Mesenchymal stem cell (in vitro differentiated cells and primary cell): ENCODE measurements at places on chromosomes 2 and 18.

GRCh38 chr2:219252900-219253752 is at the start of gene TUBA4B:
Gene TUBA4B, plus strand, starts transcription at chr2:219253243. Its CDS starts 165 bp downstream, at chr2:219253408.
- DNase-seq, result peak; percentile 32

- no peak for DNase-seq
Observed at GRCh38 chr2:157508676-157509075, 64.8 kb upstream of the CYTIP start.

DNA sequence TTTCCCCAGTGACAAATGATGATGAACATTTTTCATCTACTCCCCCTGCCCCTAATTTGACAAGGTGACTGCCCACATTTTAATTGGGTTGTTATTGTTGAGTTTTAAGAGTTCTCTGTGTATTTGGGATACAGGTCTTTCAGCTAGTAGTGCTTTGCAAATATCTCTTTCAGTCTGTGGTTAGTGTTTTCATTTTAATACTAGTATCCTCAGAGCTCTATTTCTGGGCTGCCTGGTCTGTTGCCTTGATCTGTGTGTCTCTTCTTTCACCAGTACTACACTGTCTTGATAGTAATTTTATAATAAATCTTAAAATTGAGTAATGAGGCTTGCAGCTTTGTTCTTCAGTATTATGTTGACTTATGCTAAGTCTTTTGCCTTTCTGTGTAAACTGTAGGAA is 19.7 kb downstream of the EIF5B start:
- DNase-seq, result no peak

DNA sequence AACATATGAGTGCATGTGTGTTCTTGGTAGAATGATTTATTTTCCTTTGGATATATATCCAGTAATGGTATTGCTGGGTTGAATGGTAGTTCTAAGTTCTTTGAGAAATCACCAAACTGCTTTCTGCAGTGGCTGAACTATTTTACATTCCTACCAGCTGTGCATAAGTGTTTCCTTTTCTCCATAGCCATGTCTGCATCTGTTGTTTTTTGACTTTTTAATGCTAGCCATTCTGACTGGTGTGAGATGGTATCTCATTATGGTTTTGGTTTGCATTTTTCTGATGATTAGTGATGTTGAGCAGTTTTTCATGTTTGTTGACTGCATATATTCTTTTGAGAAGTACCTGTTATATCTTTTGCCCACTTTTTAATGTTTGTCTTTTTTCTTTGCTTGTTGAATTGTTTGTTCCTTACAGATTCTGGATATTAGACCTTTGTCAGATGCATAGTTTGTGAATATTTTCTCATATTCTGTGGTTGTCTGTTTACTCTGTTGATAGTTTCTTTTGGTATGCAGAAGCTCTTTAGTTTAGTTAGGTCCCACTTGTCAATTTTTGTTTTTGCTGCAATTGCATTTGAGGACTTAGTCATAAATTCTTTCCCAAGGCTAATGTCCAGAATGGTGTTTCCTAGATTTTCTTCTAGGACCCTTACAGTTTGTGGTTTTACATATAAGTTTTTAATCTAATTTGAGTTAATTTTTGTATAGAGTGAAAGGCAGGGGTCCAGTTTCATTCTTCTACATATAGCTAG is 17.6 kb upstream of the KCNE4 start:
- no peak for DNase-seq

- no peak for DNase-seq
Observed at GRCh38 chr2:212659441-212659840, 120.8 kb upstream of the ERBB4 start.

DNA sequence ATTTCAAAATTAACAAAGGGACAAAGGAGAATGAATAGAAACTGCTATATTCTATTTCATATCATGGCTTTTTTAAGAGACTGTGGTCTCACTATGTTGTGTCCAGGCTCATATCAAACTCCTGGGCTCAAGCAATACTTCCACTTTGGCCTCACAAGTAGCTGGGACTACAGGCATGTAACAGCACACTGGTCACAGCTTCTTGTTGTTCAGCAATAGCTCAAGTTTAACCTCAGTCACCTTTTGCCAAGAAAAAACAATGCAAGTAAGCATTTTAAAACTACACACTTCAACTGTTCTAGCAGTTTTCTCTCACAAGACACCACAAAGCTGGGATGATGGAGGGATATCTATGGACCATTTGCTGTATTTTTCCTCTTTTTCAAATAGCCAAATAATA is 77.1 kb downstream of the ANKRD44 start:
- DNase-seq, result no peak

GRCh38 chr2:118348380-118349034 is 260.2 kb downstream of the INSIG2 start:
- no peak for DNase-seq

GRCh38 chr2:118225666-118226065 is 137.4 kb downstream of the INSIG2 start:
- no peak for DNase-seq

DNA sequence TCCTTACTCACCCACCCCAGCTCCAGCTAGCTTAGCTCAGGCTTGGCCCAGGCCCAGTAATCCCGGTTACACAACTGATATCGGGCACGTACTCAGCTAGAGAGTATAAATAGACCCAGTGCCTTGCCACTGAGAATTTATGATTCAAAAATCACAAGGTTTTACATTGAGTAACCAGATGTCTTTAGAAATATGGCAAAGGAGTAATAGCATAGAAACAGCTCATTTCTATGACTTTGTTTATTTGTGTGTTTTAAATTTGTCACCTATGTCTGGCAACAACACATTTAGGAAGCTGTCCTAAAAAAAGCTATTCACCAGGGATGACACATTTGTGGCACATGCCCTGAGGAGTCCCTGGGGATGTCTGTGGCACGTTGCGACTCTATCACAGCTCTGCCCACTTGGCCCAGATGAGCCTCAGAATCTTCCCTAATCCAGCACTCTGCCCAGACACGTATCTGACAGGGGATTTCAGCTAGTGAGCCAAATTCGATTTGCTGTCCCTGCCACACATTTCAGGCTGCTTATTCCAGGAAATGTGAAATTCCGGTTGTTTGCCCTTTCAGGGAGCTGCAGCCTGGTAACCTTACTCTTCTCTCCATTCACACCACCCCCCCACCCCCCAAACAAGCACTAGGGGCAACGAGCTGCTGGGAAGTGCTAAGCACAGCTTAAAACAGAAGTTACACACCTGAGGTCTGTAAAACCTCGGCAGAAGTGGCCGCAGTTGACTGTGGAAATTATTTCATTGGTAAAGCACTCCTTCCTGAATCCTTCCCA is 85.4 kb upstream of the ZCCHC2 start:
- peak; percentile 29 for DNase-seq

- no peak for DNase-seq
Observed at GRCh38 chr2:232597362-232598079, 35.9 kb upstream of the EFHD1 start.

DNA sequence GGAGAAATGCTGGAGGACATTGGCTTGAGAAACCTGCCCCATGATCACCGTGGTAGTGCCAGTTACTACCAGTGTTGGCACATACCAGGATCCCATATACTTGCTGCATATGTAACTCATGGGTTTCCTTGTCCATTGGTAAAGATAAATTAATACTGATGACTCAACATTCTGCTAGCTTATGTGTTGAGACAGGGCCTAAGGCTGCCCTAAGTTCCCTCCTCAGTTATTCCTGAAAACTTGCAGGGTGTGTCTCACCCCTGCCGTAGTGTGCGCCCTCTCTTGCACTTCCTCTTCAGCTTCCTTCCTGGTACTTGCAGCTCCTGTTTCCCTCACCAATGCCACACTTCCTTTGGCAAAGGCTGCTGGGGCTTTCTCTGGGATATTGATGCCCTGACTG is 4.3 kb upstream of the INO80C start:
- no peak for DNase-seq

GRCh38 chr2:207926133-207926988 is 99.0 kb downstream of the PLEKHM3 start:
- DNase-seq, result peak; percentile 94

GRCh38 chr2:11028407-11028916 is 116.7 kb downstream of the KCNF1 start:
- DNase-seq, result no peak
